ENCODE measurements at places on chromosomes 5 and 9.

GRCh38 chr5:75568202-75568601 is 43.1 kb upstream of the ANKDD1B start:
- H3K4me1 ChIP-seq: peaks cover 23% of the 10 kb centered on the region
- no peaks in the 10 kb centered on the region for H3K36me3 ChIP-seq
- H3K4me3 ChIP-seq: no peak overlapping the region
- DNase-seq: no peak

DNA sequence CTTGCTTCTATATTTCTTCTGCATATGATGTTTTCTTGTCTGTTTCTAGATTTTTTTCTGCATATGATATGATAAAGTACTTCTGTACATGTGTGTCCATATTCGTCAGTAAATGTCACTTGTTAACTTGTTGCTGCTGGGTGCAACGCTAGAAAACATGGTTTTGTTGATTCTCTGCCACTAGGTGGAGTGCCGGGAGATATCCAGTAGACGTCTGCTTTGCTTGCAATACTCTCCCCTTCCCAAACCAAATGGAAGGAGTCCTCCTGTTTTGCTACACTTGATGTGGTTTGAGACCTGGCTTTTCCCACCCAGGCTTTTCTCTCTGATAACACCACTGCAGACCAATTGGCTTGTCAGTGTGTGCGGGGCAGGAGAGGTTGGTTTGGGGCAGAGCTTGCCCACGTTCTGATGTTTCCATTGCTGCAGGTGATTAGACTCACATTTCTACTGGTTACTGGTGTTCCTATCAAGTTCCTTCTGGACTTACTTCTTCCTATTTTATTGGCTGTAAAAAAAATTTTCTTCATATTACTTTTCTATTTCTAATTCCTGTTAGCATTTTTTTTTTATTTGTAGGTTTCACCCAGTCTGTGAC is 900.0 kb upstream of the CDH10 start:
- no peak overlapping the region for H3K27ac ChIP-seq
- no peaks in the 10 kb centered on the region for H3K27me3 ChIP-seq
- H3K36me3 ChIP-seq: no peaks in the 10 kb centered on the region
- DNase-seq: peak; percentile 63
- no peaks in the 10 kb centered on the region for H3K4me1 ChIP-seq

- no peaks in the 10 kb centered on the region for H3K4me1 ChIP-seq
- no peaks in the 10 kb centered on the region for H3K27me3 ChIP-seq
- H3K36me3 ChIP-seq: no peaks in the 10 kb centered on the region
Measured at GRCh38 chr5:135843571-135844337, 9.3 kb downstream of the SLC25A48 start.

GRCh38 chr9:14485366-14485765 is 171.4 kb upstream of the NFIB start:
- H3K27ac ChIP-seq: no peak overlapping the region
- H3K4me3 ChIP-seq: no peak overlapping the region
- no peaks in the 10 kb centered on the region for H3K36me3 ChIP-seq
- H3K4me1 ChIP-seq: no peaks in the 10 kb centered on the region
- H3K27me3 ChIP-seq: no peaks in the 10 kb centered on the region

GRCh38 chr5:102286476-102286875 is 9.6 kb downstream of the SLCO4C1 start:
- H3K36me3 ChIP-seq: no peaks in the 10 kb centered on the region
- H3K27me3 ChIP-seq: no peaks in the 10 kb centered on the region
- no peak for DNase-seq
- no peak overlapping the region for H3K27ac ChIP-seq
- H3K4me1 ChIP-seq: no peaks in the 10 kb centered on the region

GRCh38 chr5:34609951-34610441 is 46.1 kb upstream of the RAI14 start:
- H3K4me1 ChIP-seq: no peaks in the 10 kb centered on the region
- H3K27ac ChIP-seq: no peak overlapping the region
- H3K36me3 ChIP-seq: no peaks in the 10 kb centered on the region
- H3K27me3 ChIP-seq: no peaks in the 10 kb centered on the region

DNA sequence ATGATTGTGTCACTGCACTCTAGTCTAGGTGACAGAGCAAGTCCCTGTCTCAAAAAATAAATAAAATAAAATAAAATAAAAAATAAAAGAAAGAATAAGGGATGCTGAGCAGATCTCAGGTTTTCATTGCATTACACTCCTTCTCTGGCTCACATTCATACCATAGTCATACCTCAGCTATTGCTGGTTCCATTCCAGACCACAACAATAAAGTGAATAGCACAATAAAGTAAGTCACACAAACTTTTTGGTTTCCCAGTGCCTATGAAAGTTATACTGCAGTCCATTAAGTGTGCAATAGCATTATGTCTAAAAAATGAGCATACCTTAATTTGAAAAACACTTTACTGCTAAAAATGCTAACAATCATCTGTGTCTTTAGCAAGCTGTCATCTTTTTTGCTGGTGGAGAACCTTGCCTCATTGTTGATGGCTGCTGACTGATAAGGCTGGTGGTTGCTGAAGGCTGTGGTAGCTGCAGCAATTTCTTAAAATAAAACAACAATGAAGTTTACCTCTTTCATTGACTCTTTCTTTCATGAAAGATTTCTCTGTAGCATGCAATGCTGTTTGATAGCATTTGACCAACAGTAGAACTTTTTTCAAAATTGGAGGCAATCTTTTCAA is 415.7 kb downstream of the ZNF608 start:
- H3K4me3 ChIP-seq: no peak overlapping the region
- H3K27me3 ChIP-seq: no peaks in the 10 kb centered on the region
- no peak for DNase-seq
- H3K36me3 ChIP-seq: no peaks in the 10 kb centered on the region

GRCh38 chr5:36576721-36577120 is 29.7 kb upstream of the SLC1A3 start:
- DNase-seq: no peak
- H3K27ac ChIP-seq: no peak overlapping the region

DNA sequence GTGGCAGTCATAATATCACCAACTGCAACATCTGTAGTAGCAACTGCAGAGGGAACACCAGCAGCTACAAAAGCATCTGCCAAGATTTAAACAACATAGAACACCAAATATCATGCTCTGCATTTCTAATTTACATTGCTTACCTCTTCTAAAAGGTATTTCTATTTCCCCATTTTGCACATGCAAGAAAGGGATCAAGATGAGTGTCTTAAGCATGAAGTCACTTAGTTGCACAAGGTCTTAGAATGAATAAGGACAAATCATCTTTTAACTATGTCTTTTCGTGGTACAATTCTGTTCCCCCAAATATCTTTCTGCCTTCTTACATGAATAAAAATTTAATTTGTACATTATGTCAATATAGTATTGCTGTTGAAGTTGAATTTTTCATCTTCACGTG is 1746.4 kb downstream of the EFNA5 start:
- H3K4me1 ChIP-seq: no peaks in the 10 kb centered on the region
- no peak for DNase-seq
- H3K27ac ChIP-seq: no peak overlapping the region
- no peaks in the 10 kb centered on the region for H3K36me3 ChIP-seq
- H3K27me3 ChIP-seq: no peaks in the 10 kb centered on the region

DNA sequence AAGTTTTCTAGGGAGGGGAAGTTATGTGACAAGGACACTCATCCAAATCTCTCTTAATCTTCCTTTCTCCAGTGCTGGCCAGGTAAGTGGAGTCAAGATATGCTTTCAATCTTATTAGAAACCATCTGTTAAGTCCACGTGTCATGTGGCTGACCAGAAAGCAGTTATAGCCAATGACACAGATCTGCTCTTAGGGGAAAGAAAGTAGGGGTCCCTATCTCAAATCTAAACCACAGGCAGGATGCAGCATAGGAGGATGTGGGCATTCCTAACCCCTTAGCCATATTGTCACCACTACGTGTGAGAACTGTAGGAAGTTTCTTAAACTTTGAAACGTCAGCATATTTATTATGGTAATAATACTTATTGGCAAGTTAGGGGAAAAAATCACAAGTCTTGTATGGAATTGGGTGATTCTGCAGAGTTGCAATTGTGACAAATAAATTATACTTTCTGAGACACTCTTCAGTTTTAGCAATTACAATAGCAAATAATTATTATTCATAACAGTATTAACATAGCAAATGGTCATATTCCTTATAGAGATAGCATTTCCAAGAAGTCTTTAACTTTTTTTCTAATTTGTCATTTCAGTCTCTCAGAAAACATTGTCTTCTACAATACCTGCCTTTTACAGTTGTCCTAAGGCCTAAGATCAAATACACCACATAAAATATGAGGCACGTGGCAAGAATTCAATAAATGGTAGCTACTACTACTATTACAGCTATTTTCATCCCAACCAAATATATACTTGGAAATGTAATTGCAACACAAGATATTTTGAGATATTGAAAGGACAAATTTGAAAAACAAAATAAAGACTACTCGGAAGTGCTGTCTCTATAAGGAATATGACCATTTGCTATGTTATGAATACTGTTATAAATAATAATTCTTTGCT is 236.9 kb downstream of the PDE4D start:
- DNase-seq: no peak
- H3K36me3 ChIP-seq: no peaks in the 10 kb centered on the region
- H3K27ac ChIP-seq: no peak overlapping the region
- H3K4me3 ChIP-seq: no peak overlapping the region
- H3K27me3 ChIP-seq: no peaks in the 10 kb centered on the region

DNA sequence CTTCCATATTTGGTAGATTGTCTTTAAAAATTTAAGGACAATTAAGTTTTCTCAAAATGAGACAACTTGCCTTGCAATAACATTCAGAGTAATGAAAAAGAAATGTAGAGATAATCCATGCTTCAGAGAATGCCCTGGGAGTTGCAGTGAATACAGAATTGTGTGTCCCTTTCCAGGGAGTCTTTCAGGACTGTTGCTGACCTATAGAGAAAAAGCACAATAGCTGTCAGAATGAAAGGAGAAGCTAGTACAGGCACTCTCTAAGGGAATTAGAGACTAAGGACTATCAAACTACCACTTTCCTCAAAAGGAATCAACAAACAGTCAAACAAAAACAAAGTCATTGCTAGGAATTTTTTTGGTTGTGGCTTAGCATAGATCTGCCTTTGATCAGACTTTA is 93.0 kb downstream of the CCDC192 start:
- H3K27me3 ChIP-seq: no peaks in the 10 kb centered on the region
- H3K4me3 ChIP-seq: no peak overlapping the region
- H3K4me1 ChIP-seq: no peaks in the 10 kb centered on the region
- DNase-seq: no peak
- H3K27ac ChIP-seq: no peak overlapping the region

GRCh38 chr9:127856729-127857116 is 2.3 kb upstream of the ENG start:
- no peak overlapping the region for H3K27ac ChIP-seq
- no peaks in the 10 kb centered on the region for H3K36me3 ChIP-seq
- no peaks in the 10 kb centered on the region for H3K27me3 ChIP-seq
- no peak overlapping the region for H3K4me3 ChIP-seq
- no peak for DNase-seq

DNA sequence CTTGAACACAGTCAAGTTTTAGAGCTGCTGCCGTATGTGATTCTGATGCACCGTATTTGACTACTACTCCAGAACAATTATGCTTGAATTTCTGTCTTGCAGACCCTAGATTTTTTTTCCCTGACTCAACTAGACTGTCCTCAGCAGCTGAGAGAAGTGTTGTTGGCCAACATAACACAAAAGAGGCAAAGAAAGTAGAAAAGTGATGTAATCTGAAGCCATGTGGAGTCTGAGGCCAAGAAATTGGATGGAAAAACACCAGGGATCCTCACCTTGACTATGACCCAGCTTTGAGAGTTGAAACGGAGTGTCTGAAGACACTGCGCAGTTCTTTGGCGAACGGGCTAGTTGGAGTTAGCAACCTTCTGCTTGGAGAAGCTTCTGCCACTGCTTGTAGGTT is 36.3 kb upstream of the FGF1 start:
- H3K27ac ChIP-seq: no peak overlapping the region
- H3K4me1 ChIP-seq: peaks cover 23% of the 10 kb centered on the region
- H3K36me3 ChIP-seq: no peaks in the 10 kb centered on the region
- H3K4me3 ChIP-seq: no peak overlapping the region

DNA sequence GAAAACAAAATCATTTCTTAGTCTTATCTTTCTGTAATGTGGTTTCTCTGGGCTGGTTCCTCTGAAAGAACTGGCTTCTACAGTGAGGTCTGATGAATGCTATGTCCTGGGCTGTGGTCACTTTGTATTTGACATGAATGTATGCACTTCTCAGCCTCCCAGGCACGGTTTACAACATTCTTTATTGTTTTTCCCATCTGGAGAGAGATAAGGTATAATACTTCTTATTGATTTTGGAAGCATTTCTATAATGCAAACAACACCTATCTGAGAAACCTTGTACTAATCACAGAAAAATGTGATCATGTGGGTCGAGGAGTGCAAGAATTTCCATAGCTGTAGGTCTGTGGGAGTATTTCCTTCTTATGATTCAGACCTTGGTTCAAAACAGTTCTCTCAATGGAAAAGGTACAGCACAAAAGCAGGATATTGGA is 46.9 kb downstream of the ACTBL2 start:
- H3K36me3 ChIP-seq: no peaks in the 10 kb centered on the region
- no peak overlapping the region for H3K4me3 ChIP-seq
- peak; percentile 80 for DNase-seq
- H3K27ac ChIP-seq: peak overlapping the region; percentile 38
- H3K4me1 ChIP-seq: peaks cover 34% of the 10 kb centered on the region

- no peak for DNase-seq
- no peak overlapping the region for H3K27ac ChIP-seq
- H3K36me3 ChIP-seq: no peaks in the 10 kb centered on the region
- H3K4me1 ChIP-seq: no peaks in the 10 kb centered on the region
- H3K27me3 ChIP-seq: no peaks in the 10 kb centered on the region
Measured at GRCh38 chr5:39495227-39495626, 70.4 kb upstream of the DAB2 start.

DNA sequence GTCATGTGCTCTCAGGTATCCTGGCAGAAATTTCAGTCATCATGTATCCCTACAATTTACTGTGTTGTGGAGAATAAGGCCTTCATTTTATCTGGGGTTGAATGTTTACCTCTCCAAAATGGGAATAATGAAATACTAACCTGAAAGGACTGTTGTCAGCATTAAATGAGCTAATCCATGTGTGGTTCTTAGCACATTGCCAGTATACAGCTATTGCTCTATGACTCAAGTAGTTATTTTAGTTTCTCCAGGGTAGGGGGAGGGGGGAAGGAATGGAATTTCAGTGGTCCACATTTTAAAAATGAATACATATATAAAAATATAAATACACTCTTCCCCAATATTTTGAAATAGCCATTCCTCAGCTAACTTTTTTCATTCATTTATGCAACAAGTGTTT is 3.5 kb downstream of the PAM start:
- H3K4me1 ChIP-seq: peaks cover 15% of the 10 kb centered on the region
- no peak overlapping the region for H3K4me3 ChIP-seq
- DNase-seq: no peak
- H3K36me3 ChIP-seq: no peaks in the 10 kb centered on the region
- H3K27me3 ChIP-seq: no peaks in the 10 kb centered on the region

GRCh38 chr9:122084026-122084675 is 9.0 kb downstream of the TTLL11 start:
- no peak for DNase-seq
- no peaks in the 10 kb centered on the region for H3K36me3 ChIP-seq
- H3K27me3 ChIP-seq: no peaks in the 10 kb centered on the region

GRCh38 chr5:55966284-55966683 is 28.5 kb downstream of the IL6ST start:
- no peak overlapping the region for H3K4me3 ChIP-seq
- peak overlapping the region; percentile 42 for H3K27ac ChIP-seq
- no peaks in the 10 kb centered on the region for H3K36me3 ChIP-seq
- H3K27me3 ChIP-seq: no peaks in the 10 kb centered on the region
- H3K4me1 ChIP-seq: no peaks in the 10 kb centered on the region
